ENCODE measurements at places on chromosomes 1 and 21.

DNA sequence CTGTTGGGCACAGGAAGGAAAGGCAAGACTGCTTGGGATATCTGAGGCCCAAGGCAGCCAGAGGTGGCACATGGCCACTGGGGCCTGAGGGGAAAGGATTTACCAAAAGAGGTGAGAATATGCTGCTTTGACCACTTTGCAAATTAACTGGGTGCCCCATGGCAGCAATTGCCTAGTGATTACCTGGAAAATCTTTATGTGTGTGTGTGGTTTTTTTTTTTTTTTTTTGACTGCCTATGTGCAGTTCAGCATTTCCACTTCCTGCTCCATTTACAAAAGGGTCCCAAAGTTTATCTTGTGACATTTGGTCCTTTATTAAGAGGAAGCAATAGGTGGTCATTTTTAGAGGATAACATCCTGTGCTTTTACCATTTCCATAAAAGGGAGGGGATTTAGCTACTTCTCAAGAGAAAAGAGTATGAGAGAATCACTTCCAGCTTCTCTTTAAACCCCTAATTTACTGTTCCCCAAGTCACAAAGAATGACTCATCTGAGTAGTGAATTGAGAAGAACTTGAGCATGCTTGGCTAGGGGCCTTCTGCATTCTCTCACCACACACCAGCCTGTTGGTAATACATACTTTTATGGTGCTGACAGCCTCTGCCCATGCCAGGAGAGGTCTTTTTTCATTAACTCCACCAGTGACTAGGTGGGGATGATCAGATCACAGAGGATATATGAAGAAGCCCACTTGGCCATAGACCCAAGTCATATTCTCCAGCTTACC, 52.1 kb downstream of the SYDE2 start:
- DNase-seq: peak; percentile 62

DNA sequence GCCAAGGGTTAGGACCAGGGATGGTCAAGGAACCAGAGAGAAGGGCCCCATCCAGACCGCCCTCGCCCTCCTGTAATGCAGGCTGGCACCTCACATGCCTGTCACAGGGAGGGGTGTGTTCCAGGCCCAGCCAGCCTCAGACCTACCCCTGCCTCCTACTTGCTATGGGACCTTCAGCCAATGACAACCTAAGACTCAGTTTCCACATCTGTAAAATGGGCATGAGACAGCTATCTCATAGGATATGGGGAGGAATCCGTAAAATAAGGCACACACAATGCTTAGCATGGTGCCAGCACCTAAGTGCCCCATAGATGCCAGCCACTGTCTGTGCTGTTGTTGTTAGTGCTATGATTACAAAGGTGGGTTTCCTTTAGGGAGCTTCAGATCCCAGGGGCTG, 7.9 kb downstream of the KIF17 start:
- no peak for DNase-seq

DNA sequence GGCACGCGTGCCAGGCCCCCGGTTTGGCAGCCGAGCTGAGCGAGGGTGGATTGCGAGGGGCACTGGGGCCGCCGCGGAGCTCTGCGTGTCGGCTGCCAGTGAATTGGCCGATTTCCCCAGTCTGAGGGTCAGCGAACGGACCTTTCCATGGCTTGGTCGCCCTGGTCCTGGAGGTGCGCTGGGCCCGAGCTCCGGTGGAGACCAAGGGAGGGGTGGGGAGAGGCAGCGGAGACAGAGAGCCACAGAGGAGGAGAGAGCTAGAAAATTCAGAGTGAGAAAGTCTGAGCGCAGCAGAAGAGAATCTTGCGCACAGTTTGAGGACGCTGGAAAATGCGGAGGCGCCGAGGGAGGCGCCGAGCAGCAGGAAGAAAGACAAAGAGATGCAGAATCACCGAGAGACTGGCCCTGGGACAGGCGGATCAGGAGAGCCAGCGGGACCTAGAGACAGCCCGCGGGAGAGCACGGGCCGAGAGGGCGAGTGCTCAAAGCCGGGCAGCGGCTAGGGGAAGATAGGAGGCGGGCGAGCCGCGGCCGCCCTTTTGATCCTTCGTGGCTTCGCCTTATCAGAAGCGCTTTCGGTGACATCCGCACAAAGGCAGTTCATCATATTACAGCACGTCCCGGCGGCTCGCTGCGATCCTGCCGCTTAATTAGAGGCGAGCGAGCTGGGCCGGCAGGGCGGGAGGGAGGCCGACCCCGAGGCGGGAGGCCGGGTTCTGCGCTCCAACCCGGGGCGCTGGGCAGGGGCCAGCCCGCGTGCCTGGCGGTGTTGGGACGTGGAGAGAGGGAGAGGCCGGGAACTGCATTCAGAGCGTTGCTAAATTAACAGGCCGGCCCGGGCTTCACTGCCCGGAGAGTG, 12.7 kb downstream of the PAX7 start:
- no peak for DNase-seq

GRCh38 chr1:112172294-112172882, 182.9 kb upstream of the KCND3 start:
- DNase-seq: peak; percentile 32

- DNase-seq: peak; percentile 53
These were observed 146.0 kb downstream of the MAGI3 start for GRCh38 chr1:113536182-113536780.

Measured in fibroblast of upper back skin (primary cell).